ENCODE measurements at places on chromosomes 7 and 10. TPM values are rescaled to one million over a fixed set of nuclear protein-coding genes. Genes with fewer than 3 reads are reported as not detected.

- DNase-seq, result no peak
Observed at GRCh38 chr7:17654940-17655339, 285.4 kb downstream of the SNX13 start.

- no peak for DNase-seq
Observed at GRCh38 chr7:78224923-78225322, 426.4 kb downstream of the PHTF2 start.

DNA sequence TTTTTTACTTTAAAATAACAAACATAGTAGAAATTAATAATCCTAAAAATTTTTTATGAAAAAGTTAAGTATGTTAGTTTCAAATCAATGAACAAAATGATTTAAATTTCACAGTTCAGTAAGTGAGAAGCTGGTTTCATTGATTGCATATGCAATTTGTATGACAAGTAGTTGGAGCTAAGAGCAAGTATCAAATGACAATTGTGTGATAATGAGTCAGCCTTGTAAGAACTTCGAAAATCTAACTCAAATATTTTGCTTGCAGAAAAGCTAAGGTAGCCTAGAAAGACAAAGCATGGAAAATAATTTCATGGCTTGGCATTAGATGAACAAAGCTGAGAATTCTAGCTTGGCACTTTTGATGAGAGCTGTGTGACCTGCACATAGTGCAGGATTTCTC, 111.5 kb downstream of the HDAC9 start:
- DNase-seq, result no peak

Gene PLAU
- total RNA-seq, result 4.2 TPM

Measured in esophagus muscularis mucosa (tissue), 4 donors.